Activated CD4-positive, alpha-beta T cell treated with anti-CD3 and anti-CD28 coated beads, Interleukin-2, amount 10 ng/mL, durations not matched to agents 24 days and 14 days (primary cell): ENCODE measurements at places on chromosomes 3 and 15. TPM values are rescaled to one million over a fixed set of nuclear protein-coding genes. Genes with fewer than 3 reads are reported as not detected.

The LRRC3B gene
- not detected in 2 replicates for total RNA-seq

The LPCAT4 gene
- 63.9 and 67.3 TPM in 2 replicates for total RNA-seq

The SLC15A2 gene
- 0.95 and 2.7 TPM in 2 replicates for total RNA-seq

The DISP2 gene
- 0.02 and 0.05 TPM in 2 replicates for total RNA-seq

The ATP8B4 gene
- 29.9 and 38.5 TPM in 2 replicates for total RNA-seq

The GABRR3 gene
- total RNA-seq = 0.05 and 0.12 TPM in 2 replicates

The NMB gene
- 2.8 and 3.7 TPM in 2 replicates for total RNA-seq

DNA sequence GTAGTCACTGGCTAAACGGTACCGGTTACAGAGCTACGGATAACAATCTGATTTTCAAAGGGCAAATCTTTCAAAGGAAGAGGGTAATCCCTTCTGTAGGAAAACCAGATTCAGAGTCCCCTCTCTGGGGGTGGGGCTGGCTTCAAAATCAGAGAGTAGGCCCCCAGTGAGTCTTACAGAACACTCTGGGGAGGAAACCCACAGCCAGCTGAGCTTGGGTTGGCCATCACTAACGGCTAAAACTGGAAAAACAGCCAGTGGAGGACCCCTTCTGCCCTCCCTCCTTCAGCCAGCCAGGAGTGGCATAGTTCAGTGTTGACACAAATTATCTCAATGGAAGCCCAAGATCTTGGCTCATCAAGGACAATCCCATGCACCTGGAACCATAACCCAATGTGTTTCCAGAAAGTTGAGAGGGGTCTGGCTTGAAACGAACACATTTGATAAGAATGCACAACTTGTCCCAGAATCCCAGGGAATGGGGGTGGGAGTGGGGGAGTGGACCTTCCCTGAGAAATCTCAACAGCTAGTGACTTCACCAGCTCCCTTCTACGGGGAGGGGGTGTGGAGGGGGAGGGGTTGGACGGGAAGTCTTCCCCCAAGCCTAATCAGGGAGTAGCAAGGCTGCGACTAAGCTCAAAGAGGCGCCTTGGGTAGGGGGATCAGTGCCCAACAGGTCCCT, 1.0 kb downstream of the RASL12 start:
- no peak for DNase-seq

DNA sequence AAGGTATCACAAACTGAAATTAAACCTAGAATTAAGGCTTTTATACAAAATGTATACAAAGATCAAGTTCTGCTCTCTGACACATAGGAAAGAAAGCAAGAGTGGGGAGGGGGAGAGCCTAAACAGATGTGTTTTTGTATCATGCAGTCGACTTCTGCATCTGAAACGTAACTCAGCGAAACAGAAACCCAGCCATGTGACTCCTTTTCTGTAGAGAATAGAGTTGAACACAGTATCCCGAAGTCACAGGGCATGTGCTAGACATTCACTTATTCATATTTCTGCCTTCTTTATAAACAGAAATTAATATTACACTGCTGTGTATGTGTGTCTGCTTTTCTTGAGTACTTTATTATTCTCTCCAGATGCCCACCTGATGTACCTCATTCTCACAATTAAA, 121.0 kb downstream of the PDZRN3 start:
- DNase-seq = no peak

GRCh38 chr3:48301800-48302166, 31.7 kb downstream of the SPINK8 start:
- DNase-seq = no peak

DNA sequence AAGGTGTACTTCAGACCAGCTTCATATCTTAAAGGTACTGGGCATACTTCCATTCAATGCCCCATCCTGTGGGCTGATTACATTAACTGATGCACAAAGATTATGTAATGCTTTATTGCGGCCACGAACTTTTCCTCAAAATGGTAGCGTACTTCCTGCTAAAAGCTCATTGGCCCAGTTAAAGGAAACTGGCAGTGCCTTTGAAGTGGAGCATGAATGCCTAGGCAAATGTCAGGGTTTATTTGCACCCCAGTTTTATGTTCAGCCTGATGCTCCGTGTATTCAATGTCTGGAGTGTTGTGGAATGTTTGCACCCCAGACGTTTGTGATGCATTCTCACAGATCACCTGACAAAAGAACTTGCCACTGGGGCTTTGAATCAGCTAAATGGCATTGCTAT, 3.4 kb downstream of the SKIL start:
- peak; percentile 46 for DNase-seq

- DNase-seq = no peak
Measured at GRCh38 chr3:126025862-126026261, 56.9 kb downstream of the ROPN1B start.

- DNase-seq = no peak
Measured at GRCh38 chr3:61685755-61686154, 124.4 kb downstream of the PTPRG start.

GRCh38 chr3:65636326-65636725, 402.4 kb downstream of the MAGI1 start:
- DNase-seq = no peak

GRCh38 chr3:127672429-127673190, at the start of gene ABTB1:
Gene ABTB1 (plus strand): TSS chr3:127672952. CDS start chr3:127673026, 74 bp downstream.
- DNase-seq = peak; percentile 96

GRCh38 chr3:22419261-22419660, 668.3 kb upstream of the ZNF385D start:
- DNase-seq = no peak

DNA sequence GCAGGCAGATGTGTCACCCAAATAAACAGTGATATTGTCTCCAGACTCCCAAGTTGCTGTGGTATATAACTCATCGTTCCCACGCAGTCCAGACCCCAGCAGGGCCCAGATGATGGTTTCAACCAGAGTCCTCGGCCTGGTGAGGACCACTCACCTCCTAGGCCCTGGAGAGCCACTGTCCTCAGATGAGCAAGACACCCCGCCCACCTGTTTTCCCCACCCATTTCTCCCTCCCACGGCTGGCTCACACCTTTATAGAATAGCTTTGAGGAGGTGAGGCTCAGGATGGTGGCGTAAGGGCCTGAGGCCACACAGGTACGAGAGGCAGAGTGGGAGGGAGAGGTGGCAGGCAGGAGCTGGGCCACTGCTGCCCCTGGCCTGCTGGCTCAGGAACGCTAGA, 7.5 kb downstream of the MESP1 start:
- DNase-seq = no peak

- DNase-seq = no peak
Measured at GRCh38 chr15:25246641-25247406, 192.0 kb downstream of the UBE3A start.

DNA sequence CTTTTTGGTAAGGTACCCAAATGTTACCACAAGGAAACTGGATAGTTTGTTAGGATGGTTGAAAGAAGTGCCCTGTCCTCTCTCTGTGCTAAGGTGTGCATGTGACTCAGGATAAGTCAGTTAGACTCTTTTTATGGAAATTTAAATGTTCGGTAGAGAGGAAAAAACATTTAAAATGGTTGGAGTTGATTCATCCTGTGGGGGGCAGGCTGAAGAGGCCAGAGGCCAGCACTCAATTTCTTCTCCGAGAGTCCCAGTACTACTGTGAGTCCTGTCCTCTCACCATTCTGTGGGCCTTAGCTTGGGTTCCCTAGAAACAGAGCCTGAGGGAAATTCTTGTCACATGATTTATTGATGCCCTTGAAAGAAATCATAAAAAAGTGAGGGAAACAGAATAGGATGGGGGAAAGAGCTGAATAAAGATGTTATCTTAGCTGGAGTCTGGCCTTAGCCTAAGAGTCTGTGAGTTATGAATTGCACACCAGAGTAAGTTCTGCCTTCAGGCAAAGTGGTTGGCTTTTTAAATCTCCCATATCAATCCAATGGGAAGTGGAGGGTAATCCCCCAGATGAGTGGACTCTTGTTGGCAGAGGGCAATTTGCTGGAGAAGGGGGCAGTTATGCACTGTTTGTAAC, 106.5 kb upstream of the GALNT15 start:
- no peak for DNase-seq

DNA sequence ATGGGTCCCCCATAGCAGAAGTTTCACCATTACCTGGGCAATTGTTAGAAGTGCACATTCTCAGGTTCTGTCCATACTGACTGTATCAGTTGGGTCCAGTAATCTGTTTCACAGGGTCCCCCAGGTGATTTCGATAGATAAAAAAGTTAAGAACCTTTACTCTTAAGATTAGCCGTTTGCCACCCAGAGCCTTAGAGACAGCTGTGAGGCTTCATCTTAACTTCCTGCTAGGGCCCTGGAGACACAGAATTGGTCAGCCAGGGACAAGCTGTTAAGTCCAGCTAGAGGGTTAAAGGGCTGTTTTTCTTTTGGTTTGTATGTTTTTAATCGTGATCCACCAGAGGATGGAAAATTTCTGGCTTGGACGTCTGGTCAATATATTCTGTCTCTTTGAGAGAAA, 6.7 kb downstream of the FAM162A start:
- no peak for DNase-seq

GRCh38 chr3:186985661-186986364, 55.5 kb downstream of the ST6GAL1 start:
- DNase-seq = no peak

- no peak for DNase-seq
Measured at GRCh38 chr3:13031621-13032020, 41.6 kb downstream of the IQSEC1 start.
